Activated effector memory CD4-positive, alpha-beta T cell treated with anti-CD3 and anti-CD28 coated beads, Interleukin-2, amount 50 U/mL, for 16 hours (primary cell): ENCODE measurements at places on chromosomes 7 and 10.

DNA sequence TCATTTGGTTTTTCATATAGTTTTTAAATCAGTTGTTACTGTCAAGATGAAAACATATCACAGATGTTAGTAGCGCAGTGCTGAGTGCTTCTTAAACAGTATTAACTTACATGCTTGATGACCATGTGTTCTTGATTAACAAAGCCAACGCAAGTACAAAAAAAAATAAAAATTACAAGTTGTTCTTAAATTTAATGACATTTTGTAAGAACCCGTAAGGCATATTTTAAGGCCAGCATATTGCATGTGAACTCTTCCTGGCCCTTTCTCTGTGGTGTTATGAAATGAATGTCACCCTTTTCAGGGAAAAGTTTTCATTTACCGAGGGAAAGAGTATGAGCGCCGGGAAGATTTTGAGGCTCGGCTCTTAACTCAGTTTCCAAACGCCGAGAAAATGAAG lies 140.4 kb upstream of the NPS start:
- no peak for DNase-seq

DNA sequence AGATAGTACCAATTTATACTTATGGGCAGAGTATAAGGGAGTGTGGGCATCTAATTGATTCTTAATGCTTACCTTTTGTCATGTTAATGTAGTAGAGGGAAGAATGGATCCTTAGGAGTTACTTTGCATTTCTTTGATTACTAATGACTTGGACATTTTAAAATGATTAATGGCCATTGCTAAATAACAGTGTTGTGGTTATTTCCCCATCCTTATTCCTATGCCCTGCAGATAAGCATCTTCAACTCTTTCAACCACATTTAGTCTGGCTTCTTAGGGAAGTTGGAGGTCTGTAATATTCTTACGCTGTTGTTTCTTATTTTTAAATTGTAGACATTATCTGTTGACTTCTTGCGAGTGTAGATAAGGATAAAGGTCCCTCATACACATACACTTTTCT lies 37.2 kb downstream of the KAT6B start:
- no peak for DNase-seq

DNA sequence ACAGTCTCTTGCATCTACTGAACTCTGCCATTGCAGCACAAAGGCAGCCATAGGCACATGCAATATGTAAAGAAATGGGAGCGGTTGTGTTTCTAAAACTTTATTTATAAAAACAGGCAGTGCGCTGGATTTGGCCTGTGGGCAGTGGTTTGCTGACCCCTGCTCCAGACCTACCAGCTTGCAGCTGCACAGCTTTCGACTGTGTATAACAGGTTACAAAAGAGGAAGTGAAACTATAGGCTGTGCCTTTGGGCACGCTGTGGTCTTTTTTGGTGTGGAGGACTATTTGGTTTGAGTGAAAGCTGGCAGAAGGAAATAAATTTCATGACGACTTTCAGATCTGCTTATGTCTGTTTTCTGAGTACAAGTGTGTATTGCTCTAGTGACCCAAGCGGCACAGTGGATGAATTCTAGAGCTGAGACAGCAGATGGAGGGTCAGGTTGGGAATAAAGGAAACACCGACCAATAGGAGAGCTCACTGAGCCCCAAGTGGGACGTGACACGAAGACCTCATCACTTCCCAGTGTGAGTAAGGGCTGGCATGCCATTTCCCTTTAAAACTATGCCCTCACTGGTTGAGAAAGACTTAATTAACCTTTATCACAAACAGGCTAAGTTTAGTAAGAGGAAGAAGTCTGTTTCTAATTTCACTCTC lies 152.7 kb downstream of the ANK3 start:
- DNase-seq, result no peak

DNA sequence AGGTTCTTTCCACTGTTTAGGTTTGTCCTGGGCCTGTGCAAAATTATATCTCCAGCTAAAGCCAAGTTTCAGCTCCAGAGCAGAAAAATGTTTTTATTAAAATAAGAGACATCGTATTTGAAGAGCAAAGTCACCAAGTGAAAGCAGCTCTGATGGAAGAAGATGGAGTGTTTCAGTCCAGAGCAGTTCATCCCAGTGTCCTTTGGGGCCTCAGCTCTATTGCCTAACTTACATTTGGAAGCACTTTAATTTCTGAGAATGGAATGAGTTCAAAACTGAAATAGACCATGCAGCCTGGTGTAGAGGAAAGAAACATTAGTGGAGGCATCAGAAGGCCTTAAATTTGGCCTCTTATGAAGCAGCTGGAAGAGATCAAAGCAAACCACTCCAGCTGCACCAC lies 545.2 kb downstream of the SORCS1 start:
- no peak for DNase-seq

DNA sequence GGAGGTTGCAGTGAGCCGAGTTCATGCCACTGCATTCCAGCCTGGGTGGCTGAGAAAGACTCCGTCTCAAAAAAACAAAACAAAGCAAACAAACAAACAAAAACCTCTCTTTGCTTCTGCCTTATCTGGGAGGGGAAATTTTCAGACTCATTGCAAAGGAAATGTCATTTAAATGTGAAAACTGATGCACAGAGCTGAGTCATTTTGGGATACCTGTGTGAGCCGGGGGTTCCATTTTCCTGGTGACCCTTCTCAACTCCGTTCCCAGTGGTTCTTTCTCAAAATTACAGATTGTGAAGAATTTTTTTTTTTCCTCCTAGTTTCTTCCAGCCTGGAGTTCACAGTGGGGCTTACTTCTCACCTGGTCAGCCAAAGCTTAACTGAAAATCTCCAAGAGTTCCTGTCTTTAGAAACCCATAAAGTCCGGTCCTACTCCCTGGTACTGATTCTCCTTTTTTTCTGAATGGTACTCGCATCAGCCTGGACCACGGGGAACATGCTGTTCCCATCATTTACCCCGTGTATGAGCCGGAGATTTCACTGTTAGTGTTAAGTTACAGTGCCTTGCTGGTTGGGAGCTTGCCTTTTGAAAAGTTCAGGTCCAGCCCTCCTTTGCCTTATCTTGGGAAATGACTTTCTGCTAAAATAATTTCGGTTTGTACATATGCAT lies 56.9 kb downstream of the RBM20 start:
- DNase-seq, result no peak

- no peak for DNase-seq
Measured at GRCh38 chr7:80681272-80681885, 42.9 kb downstream of the CD36 start.

- DNase-seq, result no peak
Measured at GRCh38 chr7:37671876-37672275, 11.7 kb upstream of the GPR141 start.

DNA sequence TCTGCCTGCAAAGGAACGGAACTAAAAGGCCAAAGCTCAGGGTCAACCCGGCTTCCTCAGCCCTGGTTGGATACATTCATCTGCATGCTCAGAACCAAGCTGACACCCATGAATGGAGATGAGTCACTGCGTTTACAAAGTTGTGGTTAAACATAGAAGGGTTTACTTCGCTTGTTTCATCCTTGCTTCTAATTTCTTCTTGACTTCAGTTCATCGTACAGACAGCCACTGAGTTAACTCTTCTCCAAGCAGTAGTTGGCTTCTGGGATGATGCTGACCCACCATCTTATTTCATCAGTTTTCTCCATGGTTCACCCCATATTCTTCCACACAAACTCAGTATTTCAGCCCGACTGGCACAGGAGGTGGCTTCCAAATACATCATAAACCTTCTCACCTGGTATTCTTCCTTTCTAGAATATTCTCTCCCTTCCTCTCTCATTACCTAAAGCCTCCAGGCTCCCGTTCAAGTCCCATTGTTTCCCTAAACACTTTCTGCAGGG lies 166.3 kb upstream of the RNF32 start:
- DNase-seq, result no peak
